Natural killer cell treated with Interleukin-12 subunit alpha and Interleukin-12 subunit beta and Interleukin-15 and Interleukin-18, amount 100 ng/mL, for 72 hours (primary cell): ENCODE measurements at places on chromosomes 1 and 21. TPM values are rescaled to one million over a fixed set of nuclear protein-coding genes. Genes with fewer than 3 reads are reported as not detected.

Gene AMY1C
- not detected for total RNA-seq

Gene SETD4
- total RNA-seq: 18.2 TPM

Gene LORICRIN
- not detected for total RNA-seq

GRCh38 chr1:10692401-10693021, 103.9 kb downstream of the CASZ1 start:
- no peaks in the 10 kb centered on the region for H3K36me3 ChIP-seq
- DNase-seq: peak; percentile 70
- H3K4me1 ChIP-seq: peaks cover 40% of the 10 kb centered on the region
- peaks cover 6% of the 10 kb centered on the region for H3K27me3 ChIP-seq
- peak overlapping the region; percentile 90 for H3K4me3 ChIP-seq
- H3K27ac ChIP-seq: peak overlapping the region; percentile 73

GRCh38 chr1:32878637-32879041, 7.7 kb upstream of the HPCA start:
- H3K4me1 ChIP-seq: peaks cover 6% of the 10 kb centered on the region
- peaks cover 22% of the 10 kb centered on the region for H3K27me3 ChIP-seq
- no peaks in the 10 kb centered on the region for H3K36me3 ChIP-seq
- H3K27ac ChIP-seq: no peak overlapping the region
- H3K4me3 ChIP-seq: no peak overlapping the region
- DNase-seq: no peak

DNA sequence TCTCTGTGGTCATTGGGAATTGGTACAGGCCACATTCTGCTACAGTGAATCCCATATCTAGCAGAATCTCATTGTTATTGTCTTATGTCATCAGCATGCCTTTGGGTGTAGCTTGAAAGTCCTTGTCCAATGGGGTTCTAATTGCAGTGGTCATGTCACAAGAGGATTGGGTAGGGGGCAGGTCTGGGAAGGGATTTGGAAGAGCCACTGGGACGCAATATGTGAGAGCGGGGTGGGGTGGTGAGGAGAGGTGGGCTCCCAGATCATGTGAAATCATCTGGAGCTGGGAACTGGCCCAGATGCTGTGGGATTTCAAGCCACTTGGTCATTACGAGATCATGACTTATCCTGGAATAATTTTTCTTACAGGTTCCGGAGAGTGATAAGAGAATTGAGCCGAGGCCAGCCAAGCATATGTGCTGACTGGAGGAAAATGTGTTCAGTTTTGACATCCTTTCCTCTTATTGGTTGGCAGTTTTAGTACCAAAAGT, 16.3 kb downstream of the CNIH3 start:
- no peak for DNase-seq
- H3K27me3 ChIP-seq: peaks cover 7% of the 10 kb centered on the region
